ENCODE measurements at places on chromosomes 12 and 14.
A peak's percentile ranks its signal among the peaks of the same experiment; 100 is the strongest.

- DNase-seq = no peak
Measured at GRCh38 chr12:90027889-90028634, 319.4 kb upstream of the ATP2B1 start.

- DNase-seq = peak; percentile 80
Measured at GRCh38 chr14:83874662-83875061, 1655.3 kb upstream of the FLRT2 start.

DNA sequence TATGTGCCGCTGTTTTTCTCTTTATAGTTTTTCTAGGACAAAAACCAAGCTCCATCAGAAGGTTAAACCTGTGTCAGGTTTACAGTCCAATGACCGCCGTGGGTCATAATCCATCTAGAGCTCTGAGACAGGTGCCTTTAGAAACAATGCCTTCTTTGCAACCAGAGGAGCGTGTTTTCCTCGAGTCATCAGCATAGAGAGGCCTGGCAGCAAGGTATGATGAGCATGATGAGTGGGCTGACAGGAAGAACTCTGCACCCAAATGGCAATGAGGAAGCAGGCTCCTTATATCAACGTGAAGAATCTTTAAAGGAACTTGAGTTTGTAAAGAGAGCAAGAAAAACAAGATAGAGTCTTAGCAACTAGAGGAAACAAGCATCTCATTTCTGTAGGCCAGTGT is 60.5 kb upstream of the NUDT4 start:
- DNase-seq = no peak

GRCh38 chr12:6535960-6536847 is 1.9 kb downstream of the GAPDH start:
- DNase-seq = no peak

GRCh38 chr14:55438066-55438683 is 2.2 kb downstream of the TBPL2 start:
- peak; percentile 73 for DNase-seq

DNA sequence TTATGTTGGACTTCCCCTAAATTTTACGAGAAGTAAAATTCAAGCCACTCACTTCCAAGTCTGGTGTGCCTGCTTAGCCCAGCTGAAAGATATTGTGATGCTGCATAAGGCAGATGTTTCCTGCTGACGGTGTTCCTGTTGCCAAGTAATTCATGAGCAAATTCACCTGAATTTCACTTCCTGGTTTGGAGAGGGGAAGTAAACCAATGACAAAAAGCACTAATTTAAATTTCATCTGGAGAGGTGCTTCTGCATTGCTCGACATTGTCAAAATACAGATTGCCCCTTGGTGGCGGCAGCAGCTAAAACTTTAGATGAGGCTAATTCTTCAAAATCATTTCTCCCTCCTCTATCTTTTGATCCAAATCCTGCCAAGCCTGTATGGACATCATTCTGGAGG is 281.1 kb downstream of the AACS start:
- DNase-seq = no peak

GRCh38 chr14:93643127-93643526 is 145.2 kb downstream of the PRIMA1 start:
- no peak for DNase-seq

DNA sequence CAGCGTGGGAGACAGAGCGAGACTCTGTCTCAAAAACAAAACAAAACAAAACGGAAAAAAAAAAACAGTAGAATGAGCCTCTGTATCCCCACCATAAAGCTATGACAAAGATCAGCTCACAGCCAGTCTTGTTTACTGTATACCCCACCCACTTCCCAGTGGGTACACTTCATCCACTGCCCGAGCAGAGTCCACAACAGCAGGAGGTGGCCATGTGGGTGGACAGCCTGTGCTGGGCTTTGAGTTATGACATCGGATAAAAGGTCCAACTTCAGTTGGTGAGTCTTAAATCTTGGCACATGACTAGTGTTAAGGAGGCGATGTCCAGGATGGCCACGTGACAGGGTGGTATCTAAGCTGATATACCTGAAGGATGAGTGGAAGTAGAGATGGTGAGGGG is 34.8 kb upstream of the MAPKAPK5 start:
- DNase-seq = no peak

DNA sequence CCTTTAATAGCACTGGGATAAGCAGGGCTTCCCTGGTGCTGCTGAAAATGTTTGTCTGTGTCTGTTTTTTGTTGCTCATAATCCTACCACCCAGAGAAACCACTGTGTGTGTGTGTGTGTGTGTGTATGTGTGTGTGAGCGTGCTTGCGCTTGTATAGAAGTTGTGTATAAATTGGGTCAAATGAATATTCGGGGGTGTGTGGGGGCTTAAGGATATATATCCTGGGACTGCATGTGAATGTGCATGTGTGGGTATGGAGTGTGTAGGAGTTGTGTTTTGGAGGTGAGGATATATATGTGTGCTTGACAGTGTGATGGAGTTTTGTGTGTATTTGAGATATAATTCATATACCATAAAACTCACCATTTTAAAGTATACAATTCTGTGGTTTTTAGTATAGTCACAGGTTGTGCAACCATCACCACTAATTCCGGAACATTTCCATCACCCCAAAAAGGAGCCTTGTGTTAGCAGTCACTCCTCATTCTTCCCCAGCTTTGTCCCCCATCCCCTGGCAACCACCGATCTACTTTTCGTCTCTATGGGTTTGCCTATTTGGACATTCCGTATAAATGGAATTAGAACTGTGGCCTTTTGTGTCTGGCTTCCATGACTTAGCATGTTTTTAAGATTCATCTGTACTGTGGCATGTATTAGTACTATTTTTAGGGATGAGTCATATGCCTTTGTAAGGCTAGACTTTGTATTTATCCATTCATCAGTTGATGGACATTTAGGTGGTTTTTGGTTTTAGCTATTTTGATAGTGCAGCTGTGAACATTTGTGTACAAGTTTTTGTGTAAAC is 25.6 kb downstream of the TCTN1 start:
- DNase-seq = peak; percentile 86

DNA sequence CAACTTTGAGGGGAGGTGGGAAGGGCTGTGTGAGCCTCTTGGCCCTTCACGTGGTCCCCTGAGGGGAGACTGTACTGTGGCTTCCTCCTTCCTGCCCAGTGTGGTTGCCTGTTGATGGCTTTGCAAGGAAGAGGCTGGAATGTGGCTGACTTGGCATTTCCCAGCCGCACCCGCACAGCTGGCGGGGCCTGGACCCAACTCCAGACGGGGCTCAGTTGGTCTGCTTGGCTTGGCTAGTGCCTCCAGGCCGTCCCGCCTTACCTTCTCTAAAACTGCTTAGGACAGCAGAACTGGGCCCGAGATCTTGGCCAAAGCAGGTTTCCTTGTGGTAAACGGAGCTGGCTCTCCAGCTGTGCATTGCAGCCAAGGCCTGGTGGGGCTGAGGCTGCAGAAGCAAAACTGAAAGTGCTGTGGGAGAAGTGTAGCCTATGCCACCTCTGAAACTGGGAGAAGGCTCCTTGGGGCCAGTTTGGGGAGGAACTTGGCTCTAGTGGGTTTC is 139.5 kb downstream of the SMOC1 start:
- peak; percentile 47 for DNase-seq

All from IMR-90 (cell line).